ENCODE measurements at places on chromosomes 6 and 20. TPM values are rescaled to one million over a fixed set of nuclear protein-coding genes. Genes with fewer than 3 reads are reported as not detected.

GRCh38 chr20:62759981-62760431 is 36.3 kb upstream of the MRGBP start:
- no peak for DNase-seq

- no peak for DNase-seq
Measured at GRCh38 chr6:167855825-167856425, 29.2 kb downstream of the AFDN start.

DNA sequence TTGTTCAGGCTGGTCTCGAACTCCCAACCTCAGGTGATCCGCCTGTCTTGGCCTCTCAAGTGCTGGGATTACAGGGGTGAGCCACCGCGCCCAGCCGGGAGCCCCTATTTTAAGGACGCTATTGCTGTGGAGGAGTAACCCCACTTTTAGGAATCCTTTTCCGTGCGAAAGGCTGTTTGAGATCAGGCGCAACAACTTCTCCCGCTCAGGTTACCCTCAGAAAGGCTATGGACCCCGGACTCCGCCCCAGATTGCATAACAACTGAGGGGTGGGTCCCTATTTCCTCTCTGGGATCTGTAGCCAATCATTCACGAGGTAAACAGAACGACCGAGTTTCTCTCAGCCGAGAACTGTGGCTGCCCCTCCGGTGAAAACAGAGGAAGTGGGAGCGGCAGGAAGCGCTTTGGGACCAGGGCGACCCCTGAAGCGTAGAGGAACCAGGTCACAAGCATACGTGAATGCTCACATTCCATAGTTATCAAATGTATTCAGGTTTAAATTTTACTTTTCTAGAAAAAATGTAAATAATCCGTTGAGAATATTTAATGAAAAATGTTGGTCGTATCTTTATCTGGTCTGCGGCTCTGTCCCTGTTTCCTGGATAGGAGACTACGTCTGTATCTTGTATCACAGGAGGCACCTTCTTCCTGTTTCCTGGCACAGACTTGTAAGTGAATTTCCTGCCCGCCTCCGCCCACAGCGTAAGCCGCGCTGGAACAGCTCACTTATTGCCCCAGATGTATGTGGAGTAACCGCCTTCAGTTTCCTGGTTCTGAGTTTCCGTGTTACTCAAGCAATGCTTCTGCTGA is 26.8 kb downstream of the HLA-E start:
- DNase-seq, result peak; percentile 92

- no peak for DNase-seq
Measured at GRCh38 chr6:148494226-148494625, 151.6 kb downstream of the SASH1 start.

- no peak for DNase-seq
Measured at GRCh38 chr20:52251136-52251700, 59.6 kb upstream of the ZFP64 start.

GRCh38 chr6:124303971-124304370 is 500.3 kb downstream of the NKAIN2 start:
- no peak for DNase-seq

The MAFB gene
- 17.3 TPM for total RNA-seq

The OR2H1 gene
- total RNA-seq, result not detected

The TPX2 gene
- total RNA-seq, result 0.81 TPM

The TAAR8 gene
- total RNA-seq, result not detected

Measured in ureter (tissue), 1 donor.